ENCODE measurements at places on chromosomes 6 and 20.

- no peak for DNase-seq
These were observed 39.2 kb downstream of the GPR6 start for GRCh38 chr6:110017306-110017705.

GRCh38 chr6:151180330-151181048 is 59.3 kb upstream of the AKAP12 start:
- DNase-seq = no peak

- no peak for DNase-seq
These were observed 123.2 kb upstream of the RIPOR2 start for GRCh38 chr6:25058941-25059340.

- DNase-seq = no peak
These were observed 420.1 kb upstream of the SULF2 start for GRCh38 chr20:48205281-48205782.

GRCh38 chr6:32097364-32097763 is 11.8 kb downstream of the TNXB start:
- no peak for DNase-seq

- no peak for DNase-seq
These were observed 75.5 kb downstream of the SLC22A23 start for GRCh38 chr6:3381233-3381921.

- DNase-seq = no peak
These were observed 94.6 kb downstream of the TIAM2 start for GRCh38 chr6:155089746-155090145.

GRCh38 chr20:51529081-51529681 is 13.3 kb downstream of the NFATC2 start:
- DNase-seq = no peak

GRCh38 chr6:142385352-142385751 is 83.5 kb downstream of the ADGRG6 start:
- DNase-seq = no peak

GRCh38 chr20:17419479-17420041 is 111.6 kb downstream of the BFSP1 start:
- DNase-seq = no peak

GRCh38 chr6:122248844-122249243 is 150.6 kb upstream of the HSF2 start:
- no peak for DNase-seq

DNA sequence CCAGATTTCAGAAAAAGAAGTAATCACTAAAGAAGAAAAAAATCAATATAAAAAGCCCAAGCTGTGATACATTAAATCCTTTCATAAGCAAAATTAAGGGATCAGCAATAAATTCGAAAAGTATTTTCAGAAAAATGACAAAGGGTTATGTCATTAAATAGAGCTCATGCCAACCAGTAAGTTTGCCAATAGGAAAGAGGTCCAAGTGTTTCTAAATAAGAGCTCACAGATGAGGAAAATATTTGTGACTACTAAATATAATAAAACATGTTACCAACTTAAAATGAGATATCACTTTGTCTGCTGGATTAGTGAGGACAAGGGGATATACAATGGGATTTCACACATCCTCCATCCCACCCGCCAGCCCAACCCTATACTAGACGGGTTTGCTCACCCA is 140.3 kb upstream of the EYA4 start:
- DNase-seq = no peak
